ENCODE measurements at places on chromosomes 4 and X.

DNA sequence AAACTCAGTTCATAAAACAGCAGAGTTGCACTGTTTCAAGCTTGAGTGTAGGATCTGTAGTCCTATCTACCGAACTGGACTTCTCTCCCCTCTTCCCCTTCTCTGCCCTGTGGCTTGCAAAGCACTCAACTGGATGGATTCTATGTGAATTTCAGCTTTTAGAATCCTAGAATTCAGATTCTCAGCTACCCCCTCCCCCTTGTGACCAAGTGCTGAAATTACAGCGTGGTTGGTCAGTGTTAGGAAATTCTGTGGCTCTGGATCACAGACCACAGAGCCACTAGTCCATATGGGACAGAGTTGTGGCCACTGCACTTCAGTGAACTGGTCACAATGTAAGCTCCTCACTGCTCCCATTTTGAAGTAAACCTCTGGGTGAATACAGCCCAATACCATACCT lies 64.6 kb upstream of the TRPC5 start:
- no peak for DNase-seq

GRCh38 chr4:53863158-53863557 lies 201.2 kb downstream of the CHIC2 start:
- DNase-seq = no peak

- DNase-seq = no peak
These were observed 50.7 kb upstream of the PRSS48 start for GRCh38 chr4:151226004-151226932.

GRCh38 chrX:136258951-136259350 lies 7.8 kb upstream of the MAP7D3 start:
- DNase-seq = no peak

GRCh38 chr4:28354880-28355656 lies 1494.4 kb downstream of the STIM2 start:
- DNase-seq = no peak

DNA sequence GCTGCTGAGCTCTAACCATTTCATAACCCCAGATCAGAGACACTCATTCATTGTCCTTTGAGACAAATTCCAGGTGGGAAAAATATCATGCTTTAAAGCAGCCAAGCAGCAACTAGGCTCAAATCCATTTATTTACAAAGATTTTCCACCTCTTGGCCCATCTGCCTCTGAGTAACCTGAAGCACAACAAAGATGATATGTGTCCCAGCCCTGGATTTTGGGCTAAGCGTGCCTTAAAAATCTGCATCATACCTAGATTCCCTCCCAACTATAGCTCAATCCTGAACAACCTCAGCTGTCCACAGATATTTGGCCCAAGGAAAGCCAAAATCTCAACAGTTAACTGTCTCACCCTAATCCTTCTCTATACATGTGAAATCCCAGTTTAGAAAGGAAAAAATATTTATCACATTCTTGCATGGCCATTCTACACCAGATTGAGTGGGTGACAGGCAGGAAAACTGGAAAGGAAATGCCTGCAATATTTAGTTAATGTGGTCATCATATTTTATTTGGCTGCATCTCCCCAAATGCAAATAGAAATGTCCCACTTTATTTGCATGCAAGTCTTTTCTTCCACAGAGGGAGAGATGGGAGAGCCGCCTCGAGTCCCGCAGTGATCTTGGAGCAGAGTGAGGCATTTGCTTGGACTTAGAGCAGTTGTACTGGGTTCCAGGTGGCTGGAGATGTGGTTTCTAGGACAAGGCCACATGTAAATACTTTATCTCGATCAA lies 146.4 kb upstream of the EOLA2 start:
- no peak for DNase-seq

GRCh38 chr4:121272526-121272925 lies 108.3 kb downstream of the QRFPR start:
- no peak for DNase-seq

GRCh38 chr4:147830987-147831386 lies 99.1 kb downstream of the ARHGAP10 start:
- DNase-seq = no peak

GRCh38 chrX:85992811-85993229 lies 54.5 kb downstream of the CHM start:
- no peak for DNase-seq

DNA sequence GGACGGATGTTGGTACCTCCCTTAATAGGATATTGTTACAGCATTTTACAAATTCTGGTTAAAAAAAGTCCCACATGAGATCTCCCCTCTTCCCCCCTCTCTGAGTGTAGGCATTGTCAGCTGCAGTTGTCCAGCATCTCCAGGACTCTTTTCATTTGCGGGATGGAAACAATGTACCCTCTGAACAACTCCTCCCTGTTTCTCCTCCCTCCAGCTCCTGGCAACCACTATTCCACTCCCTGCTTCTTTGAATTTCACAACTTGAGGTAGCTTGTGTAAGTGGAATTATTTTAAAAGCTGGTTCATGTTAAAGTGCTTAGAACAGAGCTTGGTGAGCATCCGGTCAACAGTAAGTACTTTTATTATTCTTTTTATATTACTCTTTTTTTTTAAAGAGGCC lies 69.8 kb downstream of the TBL1X start:
- no peak for DNase-seq

GRCh38 chr4:156295676-156296195 lies 342.1 kb upstream of the CTSO start:
- DNase-seq = no peak

DNA sequence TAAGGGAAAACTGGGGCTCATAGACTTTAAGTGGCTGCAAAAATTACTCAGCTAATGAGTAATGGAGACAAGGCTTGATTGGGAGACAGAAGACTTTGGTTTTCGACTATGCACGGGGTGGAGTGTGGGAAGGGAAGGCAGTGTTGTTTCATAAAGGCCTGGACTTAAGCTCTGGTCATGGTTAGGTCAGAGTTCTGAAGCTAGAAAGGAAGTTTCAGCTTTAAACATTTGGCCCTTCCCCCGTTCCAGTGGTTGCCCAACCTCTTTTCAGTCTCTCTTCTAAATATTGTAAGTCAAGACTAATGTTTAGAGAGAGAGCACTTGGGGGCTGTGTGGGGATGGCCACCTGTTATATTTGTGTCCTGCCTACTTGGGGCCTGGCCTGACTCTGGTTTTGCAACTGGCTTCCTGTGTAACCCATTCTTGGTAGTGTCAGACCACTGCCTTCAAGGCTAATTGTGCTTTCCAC lies 21.0 kb downstream of the MSN start:
- DNase-seq = no peak

- no peak for DNase-seq
These were observed 14.4 kb downstream of the ANXA3 start for GRCh38 chr4:78565971-78566372.

GRCh38 chr4:118680808-118681207 lies 4.4 kb upstream of the METTL14 start:
- DNase-seq = no peak

DNA sequence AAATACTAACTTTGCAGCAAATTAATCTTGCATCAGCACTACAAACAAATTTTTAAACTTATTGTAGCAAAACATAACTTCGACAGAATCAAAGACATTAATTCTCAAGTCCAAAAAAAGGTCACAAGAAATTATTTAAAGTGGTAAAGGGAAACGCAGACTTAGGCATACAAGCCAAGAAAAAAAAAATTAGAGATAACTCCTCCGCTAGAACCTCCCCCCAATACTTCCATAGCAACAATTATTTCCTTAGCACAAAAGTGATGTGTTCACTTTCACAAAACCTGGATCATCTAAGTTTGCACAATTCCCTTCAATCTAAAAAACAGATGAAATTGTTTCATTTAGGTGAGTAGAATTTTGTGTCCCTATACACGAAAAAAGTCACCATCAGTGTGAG lies 1.1 kb downstream of the LRBA start:
- no peak for DNase-seq

DNA sequence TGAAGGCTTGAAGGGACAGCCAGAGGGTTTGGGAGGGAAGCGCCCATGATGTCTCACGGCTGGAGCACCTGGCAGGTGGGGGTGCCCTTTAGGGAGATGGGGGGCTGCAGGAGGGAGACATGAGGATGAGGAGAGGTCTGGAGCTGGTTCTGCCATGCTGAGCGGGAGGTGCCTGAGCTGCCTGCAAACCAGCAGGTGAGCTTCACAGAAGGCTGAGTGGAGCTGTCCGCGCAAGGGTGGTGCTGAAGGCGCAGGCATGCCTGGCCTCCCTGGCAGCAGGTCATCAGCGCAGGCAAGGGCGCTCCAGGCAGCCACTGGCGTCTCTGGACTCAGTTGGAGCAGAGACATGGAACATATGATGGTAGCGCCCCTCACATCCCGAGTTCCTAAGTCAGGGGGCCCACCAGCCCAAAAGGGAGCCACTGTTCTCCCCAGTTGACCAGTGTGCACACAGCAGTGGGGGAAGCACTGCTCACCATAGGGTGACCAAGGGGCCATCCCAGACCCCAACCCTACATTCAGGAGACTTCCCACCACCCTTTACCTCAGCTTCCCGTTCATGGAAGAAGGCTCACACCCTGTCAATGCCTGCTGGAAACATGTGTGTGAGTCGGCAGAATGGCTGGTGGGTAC lies 25.8 kb downstream of the ADRA2C start:
- no peak for DNase-seq

GRCh38 chr4:54372951-54373350 lies 143.9 kb downstream of the PDGFRA start:
- DNase-seq = no peak

- DNase-seq = no peak
These were observed 62.2 kb downstream of the MFAP3L start for GRCh38 chr4:169963998-169964397.

- DNase-seq = no peak
These were observed 65.0 kb upstream of the STS start for GRCh38 chrX:7082556-7082955.

- peak; percentile 37 for DNase-seq
These were observed 50.4 kb downstream of the MID1 start for GRCh38 chrX:10569946-10570345.

DNA sequence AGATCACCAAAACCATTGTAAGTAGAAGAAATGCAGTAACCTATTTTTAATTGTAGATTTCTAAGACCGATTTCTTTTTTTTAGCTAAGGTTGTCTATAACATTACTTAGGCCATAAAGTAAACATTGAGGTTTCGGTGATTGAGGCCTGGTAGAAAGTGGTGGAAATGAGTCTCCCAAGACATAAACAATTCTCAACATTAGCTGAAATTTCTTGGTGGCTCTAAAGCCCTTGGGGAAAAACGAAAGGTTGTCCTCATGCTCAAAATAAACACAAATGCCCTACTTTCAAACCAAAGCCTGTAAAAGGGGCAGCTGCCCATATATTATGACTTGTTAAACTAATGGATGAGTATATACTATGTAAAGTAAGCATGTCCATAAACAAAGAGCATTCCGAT lies 98.8 kb downstream of the SCFD2 start:
- no peak for DNase-seq

DNA sequence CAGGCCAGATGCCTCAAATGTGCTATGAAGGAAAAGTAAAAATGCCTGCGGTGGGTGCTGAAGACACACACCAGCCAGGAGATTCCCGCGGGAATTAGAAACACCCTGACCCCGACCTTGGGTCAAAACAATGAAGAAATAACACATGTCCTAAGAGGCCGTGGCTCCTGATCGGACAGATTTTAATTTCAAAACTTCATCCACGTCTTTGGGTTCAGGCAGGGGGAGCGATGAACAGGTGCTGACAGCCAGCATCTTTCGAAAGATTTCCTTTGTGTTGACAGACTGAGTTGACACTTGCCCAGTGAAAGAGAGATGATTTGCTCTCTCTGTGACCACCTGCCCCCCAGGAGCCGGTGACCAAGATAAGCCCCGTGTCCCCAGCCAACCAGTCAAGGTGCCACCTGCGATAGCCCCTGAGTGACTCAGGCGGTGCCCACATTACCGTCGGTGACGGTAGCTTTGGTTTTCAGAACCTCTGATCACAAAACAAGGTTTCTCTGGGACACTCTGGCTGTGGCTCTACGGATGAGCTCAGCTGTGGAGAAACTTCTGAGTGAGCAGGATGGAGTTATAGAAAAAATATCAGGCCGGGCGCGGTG lies 11.0 kb upstream of the IL3RA start:
- DNase-seq = no peak

- DNase-seq = no peak
These were observed 207.1 kb upstream of the PCDH18 start for GRCh38 chr4:137739391-137739790.

- no peak for DNase-seq
These were observed 6.3 kb downstream of the TMEM31 start for GRCh38 chrX:103716962-103717361.

- DNase-seq = no peak
These were observed 118.2 kb upstream of the IQCM start for GRCh38 chr4:149933883-149934282.

Measured in nucleus accumbens (tissue), 56 donors.